ENCODE measurements at places on chromosomes 2 and 18.

DNA sequence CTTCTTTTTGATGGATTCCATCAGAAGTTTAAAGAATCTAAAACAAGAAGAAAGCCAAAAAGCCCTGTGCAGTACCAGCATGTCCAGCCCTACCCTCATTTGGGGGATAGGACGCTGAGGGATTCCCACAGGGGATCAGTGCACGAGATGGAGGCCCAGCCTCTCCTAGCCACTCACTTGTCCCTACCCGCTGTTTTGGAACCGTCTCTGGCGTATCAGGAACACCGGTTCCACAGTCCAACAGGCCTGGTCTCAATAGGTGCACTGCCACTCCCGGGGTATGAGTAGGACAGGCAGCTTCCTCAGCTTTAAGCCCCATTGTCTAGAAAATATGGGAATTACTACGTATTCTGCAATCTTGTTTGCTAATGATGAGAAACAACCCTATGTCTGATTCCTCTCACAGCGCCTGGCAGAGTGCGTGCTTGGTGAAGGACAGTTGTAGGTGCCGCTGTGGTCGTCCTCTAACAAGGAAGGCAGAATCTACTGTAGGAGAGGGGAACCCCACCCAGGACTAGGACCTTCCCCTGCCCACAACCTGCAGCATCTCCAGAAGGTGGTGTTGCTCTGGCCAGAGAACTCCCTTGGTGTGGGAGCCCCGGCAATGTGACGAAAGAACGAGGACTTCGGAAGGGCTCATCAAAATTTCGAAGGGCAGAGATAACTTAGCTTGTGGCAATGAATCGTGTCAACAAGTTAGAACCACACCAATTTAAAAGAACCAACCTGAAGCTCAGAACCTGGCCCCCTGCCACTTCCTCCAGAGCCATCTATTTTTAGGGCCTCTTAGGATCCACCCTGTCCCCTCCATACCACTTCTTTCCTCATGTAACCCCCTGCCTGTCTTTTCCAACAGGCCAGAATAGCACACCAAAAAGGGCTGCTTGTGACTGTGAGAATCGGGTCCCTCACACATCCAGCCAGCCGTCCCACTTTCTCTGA is 71.7 kb downstream of the POLR1A start:
- DNase-seq, result no peak

DNA sequence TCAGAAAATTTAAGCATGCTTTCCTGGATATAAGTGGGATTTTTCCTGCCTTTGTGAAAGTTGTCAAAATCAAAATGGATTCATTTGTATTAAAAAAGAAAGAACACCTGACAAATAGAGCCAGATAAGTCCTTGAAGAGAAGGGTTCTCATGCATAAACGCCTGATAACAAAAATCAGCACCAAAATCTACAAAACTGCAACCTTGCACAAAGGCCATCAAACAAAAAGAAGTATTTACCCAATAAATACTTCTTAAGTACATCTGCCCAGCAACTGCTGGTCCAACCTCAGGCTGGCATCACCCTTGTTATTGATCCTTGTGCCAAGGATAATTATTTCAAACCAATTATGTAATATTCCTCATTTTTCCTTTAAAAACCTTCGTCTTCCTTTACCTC is 315.9 kb downstream of the GPD2 start:
- DNase-seq, result no peak

DNA sequence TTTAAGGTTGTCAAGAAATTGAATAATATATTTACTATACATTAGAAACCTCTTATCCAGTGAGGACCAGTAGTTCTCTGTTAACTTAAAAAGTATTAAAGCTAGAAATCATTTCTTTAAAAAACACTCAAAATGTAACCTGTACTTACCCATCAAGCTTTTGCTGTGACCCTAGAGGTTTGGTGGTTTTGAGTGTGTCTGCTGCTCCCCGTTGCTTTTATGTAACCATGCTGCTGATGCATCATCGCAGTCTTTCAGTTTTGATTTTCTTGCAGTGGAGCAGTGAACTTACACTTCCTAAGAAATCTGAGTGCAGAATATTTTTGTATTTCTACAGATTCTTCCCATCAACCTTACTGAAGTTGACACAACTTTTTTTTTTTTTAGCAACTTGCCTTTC is 34.2 kb downstream of the MRPS9 start:
- DNase-seq, result no peak

DNA sequence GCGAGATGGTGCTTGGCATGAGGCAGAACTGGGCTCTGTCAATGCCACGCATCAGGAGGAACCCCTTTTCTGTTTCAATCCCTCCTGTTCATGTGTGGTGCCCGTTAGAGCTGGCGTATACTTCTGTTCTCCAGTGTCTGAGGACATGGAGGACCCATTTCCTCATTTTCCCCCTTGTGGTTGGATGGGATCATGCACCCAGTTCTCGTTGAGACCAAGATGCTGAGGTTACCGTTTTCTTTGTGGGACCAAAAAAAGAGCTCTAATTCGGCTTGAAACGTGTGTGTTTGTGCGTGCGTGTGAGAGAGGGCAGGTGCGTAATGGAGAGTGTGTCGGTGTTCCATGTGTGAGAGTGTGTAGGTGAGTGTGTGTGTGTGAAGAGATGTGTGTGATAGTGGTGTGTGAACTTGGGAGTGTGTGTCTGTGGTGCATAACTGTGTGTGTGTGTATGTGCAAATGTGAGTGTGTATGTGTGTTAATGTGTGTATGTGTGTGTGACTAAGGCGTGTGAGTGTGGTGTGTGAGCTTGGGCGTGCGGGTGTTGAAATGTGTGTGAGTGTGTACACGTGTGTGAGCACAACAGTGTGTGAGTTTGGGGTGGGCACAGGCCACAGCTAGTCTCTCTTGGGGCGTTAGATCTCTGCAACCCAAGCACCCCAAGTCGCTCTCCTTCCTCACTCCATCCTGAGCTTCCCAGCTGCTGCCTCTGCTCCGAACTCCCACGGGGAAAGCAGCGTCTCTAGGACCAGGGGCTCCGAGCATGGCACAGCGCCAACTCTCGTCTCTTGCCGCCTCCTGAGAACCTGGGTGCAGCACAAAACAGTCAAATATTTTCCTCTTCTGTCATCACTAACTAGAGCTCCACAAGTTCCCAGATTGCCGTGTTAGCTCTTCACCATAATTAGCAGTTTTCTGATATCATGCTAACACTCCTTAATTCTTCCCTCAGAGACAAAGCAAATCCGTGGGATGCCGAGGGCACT is 75.8 kb downstream of the LONRF2 start:
- DNase-seq, result no peak

DNA sequence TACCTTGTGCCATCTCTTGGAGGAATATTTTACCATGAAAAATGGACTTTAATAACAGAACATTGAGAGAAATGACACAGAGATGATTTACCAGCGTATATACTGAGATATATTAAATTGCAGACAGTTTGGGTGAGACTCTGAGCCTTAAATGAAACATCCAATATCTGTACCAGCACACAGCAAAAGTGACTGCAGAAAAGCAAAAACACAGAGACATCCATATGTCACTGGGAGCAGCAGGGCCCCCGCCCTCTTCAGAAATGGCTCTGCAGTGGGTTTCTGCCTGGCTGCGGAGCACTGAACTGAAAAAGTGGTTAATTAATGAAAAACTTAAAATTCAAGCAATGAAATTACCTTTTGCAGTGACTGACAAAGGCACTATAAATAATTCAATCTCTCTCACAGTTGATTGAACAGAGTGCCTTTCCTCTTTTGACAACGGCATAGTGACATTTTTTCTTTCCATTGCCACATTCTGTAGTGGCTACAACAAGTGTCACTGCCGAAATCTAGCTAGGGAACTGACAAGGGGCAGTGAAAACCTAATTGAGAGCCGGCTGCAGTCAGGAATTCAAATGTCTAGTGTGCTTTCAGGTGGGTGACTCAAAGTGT is 353.4 kb downstream of the ALK start:
- DNase-seq, result no peak

DNA sequence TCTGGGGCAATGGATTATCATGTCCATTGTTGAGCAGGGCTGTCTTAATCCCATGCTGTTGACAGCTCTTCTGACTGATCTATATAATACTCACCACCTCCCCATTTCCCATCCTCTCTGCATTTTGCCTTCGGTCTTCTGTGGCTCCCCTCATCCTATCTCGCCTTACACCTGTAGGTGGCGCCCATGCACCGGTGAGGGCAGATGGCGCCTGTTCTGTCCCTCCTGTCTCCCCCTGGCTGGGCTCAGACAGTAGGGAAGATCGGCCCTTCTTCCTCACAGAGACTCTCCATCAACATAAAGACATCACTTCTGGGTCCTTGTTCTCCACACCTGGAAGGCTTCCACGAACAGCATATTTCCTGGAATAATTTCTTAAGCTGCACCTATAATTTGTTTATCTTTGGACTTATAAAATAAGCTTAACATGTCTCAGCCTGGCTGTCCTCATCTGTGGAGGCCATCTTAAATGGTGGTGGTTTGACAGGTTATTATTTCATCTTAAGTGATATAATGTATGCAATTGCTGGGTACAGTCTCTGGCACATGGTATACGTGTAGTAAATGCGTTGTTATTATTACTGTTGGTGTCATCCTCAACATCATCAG is 10.9 kb upstream of the CDH20 start:
- no peak for DNase-seq

GRCh38 chr2:52473526-52473925 is 1294.1 kb upstream of the CHAC2 start:
- no peak for DNase-seq

- DNase-seq, result peak; percentile 94
Measured at GRCh38 chr2:74482801-74483674, at the start of the genes CCDC142 and TTC31. Gene CCDC142 (minus strand): TSS chr2:74482998. CDS start chr2:74482837, 161 bp downstream. Gene TTC31 (plus strand): TSS chr2:74483081. CDS start chr2:74483096, 15 bp downstream.

- DNase-seq, result no peak
Measured at GRCh38 chr2:195850764-195851163, 193.7 kb downstream of the SLC39A10 start.

DNA sequence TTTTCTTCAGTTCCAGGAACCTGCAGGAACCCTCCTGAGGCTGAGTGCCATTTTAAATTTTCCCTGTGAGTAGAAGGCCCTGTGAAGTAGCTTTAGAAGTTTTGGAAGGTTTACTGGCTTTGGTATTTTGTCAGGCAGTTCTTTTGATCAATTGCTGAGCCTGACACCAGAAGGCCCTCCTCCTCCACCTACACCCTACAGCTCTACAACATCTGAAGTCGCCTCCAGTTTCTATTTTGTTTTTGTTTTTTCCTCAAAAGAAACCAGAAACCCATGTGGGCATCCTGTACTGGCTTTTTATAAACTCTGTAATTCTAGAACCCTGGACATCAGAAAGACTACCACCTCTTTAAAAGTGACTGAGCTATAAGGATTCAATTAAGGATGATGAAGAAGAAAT is 153.7 kb downstream of the NRXN1 start:
- no peak for DNase-seq

- no peak for DNase-seq
Measured at GRCh38 chr2:180205621-180206235, 198.6 kb upstream of the CWC22 start.

DNA sequence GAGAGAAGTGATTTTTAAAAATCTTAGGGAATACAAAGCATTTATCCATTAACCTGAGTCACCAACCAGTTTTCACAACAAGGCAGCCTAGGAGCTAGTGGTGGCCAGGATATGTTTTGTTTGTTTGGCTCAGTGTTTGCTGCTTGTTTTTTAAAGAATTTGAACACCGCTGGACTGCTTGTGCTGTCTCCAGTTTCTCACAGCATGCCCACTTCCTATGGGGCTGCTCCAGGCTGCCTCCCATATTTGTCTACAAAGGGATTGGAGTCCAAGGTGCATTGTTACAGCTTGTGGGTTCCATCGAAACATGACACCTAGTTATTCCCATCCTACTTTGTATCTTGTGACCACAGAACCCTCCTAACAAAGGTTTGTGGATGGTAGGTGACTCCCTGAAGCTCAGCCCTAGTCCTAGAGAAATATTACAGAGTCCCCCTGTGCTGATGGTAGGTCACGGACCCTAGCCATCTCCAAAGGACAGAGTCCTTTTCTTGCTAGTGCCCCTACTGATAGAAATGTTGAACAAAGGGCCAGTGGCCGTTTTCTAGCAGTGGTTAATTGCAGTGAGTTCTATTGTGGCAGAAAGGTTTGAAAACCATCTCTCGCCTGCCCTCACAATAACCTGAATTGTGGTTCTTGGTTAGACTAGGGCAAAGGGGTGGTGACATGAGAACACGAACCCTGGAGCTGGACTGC is 23.2 kb downstream of the GPR39 start:
- no peak for DNase-seq

GRCh38 chr2:186962085-186962747 is 113.2 kb upstream of the ZSWIM2 start:
- DNase-seq, result no peak

- DNase-seq, result no peak
Measured at GRCh38 chr2:213104092-213104902, 47.1 kb downstream of the IKZF2 start.

- DNase-seq, result no peak
Measured at GRCh38 chr2:72936660-72937355, 19.5 kb downstream of the EMX1 start.

GRCh38 chr2:239344857-239345216 is 56.0 kb downstream of the HDAC4 start:
- no peak for DNase-seq

GRCh38 chr2:120653046-120653445 is 82.6 kb upstream of the GLI2 start:
- DNase-seq, result no peak

- DNase-seq, result no peak
Measured at GRCh38 chr2:174063492-174064092, 98.4 kb upstream of the SP3 start.

GRCh38 chr2:47251404-47251675 is 96.2 kb upstream of the STPG4 start:
- no peak for DNase-seq

- no peak for DNase-seq
Measured at GRCh38 chr2:172342611-172343010, 84.8 kb upstream of the ITGA6 start.

DNA sequence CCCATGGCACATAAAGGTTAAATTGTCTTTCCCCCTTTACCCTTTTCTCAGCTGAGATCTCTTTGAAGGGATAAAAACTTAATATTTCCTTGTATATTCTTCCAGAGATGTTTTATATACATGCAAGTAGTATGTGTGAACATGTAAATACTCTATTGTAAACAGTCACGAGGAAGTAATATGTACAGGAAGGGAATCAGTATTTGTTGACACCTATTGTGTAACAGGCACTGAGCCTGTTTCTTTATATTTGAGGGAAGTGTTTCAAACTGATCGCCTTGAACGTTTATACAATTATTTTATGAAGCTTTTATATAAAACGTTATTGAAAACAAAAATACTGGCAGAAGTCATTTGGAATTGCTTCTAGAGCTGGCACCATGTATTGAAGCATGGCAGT is 13.2 kb downstream of the RALBP1 start:
- no peak for DNase-seq

DNA sequence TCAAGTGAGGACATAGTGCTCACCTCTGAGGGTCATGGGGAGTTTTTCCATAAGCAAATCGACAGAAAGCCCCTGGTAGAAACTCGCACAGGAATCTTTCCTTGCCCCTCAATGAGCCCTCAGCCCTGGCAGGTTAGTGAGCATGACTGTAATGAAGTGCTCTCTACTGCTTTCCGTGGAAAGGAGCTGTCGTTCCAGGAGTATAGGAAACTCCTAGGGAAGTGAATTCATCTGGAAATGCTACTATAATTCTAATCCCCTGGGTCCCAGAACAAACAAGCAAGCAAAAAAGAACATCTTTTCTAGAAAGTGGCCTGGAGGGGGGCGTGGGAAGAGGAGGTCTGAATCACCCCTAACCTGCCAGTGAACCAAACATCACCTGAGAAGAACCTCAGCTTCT is 18.1 kb downstream of the BCL2L11 start:
- no peak for DNase-seq

- no peak for DNase-seq
Measured at GRCh38 chr2:38932586-38932985, 42.9 kb downstream of the ARHGEF33 start.

- DNase-seq, result no peak
Measured at GRCh38 chr2:100571668-100572067, 8.9 kb downstream of the PDCL3 start.

GRCh38 chr18:26215247-26215970 is 10.8 kb upstream of the TAF4B start:
- DNase-seq, result peak; percentile 9

Measured in activated naive CD4-positive, alpha-beta T cell treated with Interleukin-2 at 50 U/mL for 16 hours (primary cell).